ENCODE measurements at places on chromosomes 2 and 18.

DNA sequence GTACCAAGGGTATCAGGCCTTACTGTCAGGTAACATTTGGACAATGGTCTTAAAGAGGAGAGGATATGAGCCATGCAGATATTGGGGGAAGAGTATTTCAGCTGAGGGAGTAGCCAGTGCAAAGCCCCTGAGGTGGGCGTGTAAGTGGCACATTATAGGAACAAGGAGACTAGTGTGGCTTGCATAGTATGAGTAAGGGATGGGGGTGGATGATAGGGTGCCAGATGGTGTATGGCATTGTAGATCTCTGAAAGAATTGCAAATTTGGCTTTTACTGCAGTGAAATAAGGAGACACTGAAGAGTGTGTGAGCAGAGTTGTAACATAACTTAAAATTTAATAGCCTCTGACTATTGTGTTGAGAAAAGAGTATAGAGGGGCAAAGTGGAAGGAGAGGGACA lies 244.0 kb downstream of the PDE11A start:
- no peak overlapping the region for H3K27ac ChIP-seq
- no peak for DNase-seq
- H3K36me3 ChIP-seq = no peaks in the 10 kb centered on the region
- H3K4me3 ChIP-seq = no peak overlapping the region
- no peaks in the 10 kb centered on the region for H3K4me1 ChIP-seq

GRCh38 chr2:172739661-172740266 lies 4.1 kb downstream of the RAPGEF4 start:
- H3K27ac ChIP-seq = no peak overlapping the region
- H3K4me3 ChIP-seq = no peak overlapping the region
- DNase-seq = no peak

GRCh38 chr2:72140621-72140960 lies 7.1 kb downstream of the CYP26B1 start:
- H3K4me1 ChIP-seq = no peaks in the 10 kb centered on the region
- no peak overlapping the region for H3K4me3 ChIP-seq
- peaks cover 7% of the 10 kb centered on the region for H3K27me3 ChIP-seq
- no peaks in the 10 kb centered on the region for H3K36me3 ChIP-seq
- no peak overlapping the region for H3K27ac ChIP-seq

DNA sequence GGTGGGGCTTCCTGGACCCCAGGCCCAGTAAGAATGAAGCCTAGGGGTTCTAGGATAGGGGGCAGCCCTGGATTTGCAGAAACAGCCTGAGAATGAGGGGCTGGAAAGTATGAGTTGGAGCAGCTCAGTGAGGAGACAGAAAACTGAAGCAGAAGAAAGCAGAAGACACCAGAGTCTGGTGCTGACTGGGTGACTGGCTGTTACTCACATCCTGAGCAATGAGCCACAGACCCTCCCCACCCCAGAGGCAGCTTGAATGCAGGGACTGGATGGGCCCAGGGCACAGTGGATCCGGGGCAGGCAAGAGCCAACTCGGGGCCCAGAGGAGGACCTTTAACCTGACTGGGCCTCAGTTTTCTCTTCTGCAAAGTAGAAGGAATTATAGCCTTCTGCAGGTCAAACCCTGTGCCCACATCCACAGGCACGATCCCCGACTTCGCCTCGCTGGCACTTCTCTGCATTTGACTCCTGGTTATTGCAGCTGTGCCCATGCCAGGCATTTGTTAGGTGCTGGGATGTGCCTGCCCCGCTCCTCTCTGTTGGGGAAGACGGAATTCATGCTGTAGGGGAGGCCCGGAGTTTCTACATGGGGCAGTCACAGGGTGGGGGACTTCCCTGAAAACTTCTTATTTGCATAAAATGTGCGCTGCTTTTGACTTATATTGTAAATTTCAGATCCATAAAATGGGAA lies 8.5 kb downstream of the STEAP3 start:
- H3K27ac ChIP-seq = no peak overlapping the region
- no peaks in the 10 kb centered on the region for H3K27me3 ChIP-seq
- no peaks in the 10 kb centered on the region for H3K36me3 ChIP-seq
- H3K4me3 ChIP-seq = no peak overlapping the region
- no peaks in the 10 kb centered on the region for H3K4me1 ChIP-seq
- DNase-seq = no peak

DNA sequence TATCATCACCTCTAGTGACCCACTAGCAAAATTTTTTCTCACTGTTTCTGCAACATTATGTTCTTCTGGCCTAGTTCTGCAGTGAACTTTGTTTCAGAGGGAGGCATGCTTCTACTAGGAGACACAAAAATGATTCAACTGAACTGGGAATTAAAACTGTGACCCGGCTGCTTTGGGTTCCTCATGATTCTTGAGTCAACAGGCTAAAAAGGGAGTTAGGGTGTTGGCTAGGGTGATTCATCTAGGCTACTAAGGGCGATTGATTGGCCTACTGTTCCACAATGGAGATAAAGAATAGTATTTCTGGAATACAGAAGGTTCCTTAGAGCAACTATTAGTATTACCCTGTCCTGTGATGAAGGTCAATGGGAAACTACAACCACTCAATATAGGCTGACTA lies 179.5 kb downstream of the PPP1R1C start:
- H3K27me3 ChIP-seq = no peaks in the 10 kb centered on the region
- no peaks in the 10 kb centered on the region for H3K36me3 ChIP-seq
- H3K27ac ChIP-seq = no peak overlapping the region

GRCh38 chr2:215620528-215620927 lies 184.7 kb upstream of the FN1 start:
- no peaks in the 10 kb centered on the region for H3K27me3 ChIP-seq
- no peak overlapping the region for H3K4me3 ChIP-seq
- H3K4me1 ChIP-seq = no peaks in the 10 kb centered on the region
- no peak overlapping the region for H3K27ac ChIP-seq

- DNase-seq = peak; percentile 86
- H3K27ac ChIP-seq = no peak overlapping the region
- no peak overlapping the region for H3K4me3 ChIP-seq
- H3K36me3 ChIP-seq = no peaks in the 10 kb centered on the region
- H3K4me1 ChIP-seq = peaks cover 30% of the 10 kb centered on the region
These were observed 66.6 kb downstream of the SPTBN1 start for GRCh38 chr2:54522624-54523281.

DNA sequence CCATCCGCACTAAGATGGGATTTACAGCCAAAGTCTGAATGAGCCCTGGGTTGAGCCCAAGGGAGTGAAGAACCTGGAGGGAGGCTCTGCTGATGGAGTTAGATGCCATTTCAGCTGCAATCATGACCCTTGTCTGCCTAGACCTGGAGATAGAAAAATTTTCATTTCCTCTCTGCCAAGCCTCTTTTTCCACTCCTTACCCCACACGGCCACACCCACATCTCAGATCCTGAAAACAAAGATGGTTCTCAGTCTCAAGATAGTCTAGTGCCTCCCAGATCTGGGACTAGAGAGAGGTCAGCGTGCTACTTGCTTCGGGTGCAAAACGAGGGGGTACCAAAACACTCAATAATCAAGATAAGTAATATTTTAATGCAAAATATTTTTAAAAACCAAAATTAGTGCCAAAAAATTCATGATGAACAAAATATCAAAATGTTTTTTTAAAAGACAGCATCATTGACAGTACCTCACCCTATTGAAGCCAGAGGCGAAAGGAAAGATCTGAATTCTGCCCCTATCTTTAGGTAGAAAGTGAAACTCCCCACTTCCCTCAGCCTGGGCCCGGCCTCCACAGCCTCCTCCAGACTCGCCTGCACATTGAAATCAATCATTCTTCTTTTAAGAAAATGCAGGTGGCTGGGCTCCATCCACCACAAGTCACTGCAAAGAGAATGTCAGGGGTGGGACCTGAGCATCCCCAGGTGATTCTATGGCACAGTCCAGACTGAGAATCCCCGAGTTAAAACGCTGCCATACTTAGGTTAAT lies 57.8 kb upstream of the GPR45 start:
- peaks cover 14% of the 10 kb centered on the region for H3K4me1 ChIP-seq
- H3K4me3 ChIP-seq = no peak overlapping the region
- peak; percentile 64 for DNase-seq
- H3K36me3 ChIP-seq = no peaks in the 10 kb centered on the region
- no peaks in the 10 kb centered on the region for H3K27me3 ChIP-seq

DNA sequence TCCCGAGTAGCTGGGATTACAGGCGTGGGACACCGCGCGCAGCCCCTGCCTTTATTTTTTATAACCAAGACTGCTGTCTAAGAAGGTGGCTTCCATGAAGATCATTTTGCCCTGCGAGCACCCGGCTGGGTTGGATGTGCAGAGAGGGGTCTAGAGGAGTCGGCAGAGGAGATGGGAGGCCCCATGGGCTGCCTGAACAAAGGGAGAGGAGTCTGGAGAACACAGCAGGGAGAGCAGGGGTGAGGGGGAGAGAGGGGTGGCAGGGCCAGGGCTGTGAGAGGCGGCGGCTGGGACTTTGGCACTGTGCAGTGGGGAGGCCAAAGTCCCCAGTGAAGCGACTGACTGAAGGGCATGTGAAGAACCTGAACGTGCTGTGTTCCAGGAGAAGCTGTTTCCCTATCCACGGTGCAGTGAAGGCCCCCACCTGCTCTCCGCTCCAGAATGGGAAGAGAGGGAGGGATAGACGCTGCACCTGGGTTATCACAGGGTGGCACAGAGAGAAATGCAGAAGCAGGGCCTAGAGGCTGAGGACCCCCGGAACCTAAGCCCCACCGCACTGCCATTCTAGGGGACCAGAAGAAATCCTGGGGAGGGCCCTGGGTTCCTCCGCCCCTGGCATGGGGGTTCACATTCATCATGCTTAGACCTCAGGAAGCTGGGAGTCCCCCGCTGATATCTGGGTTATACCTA lies 24.8 kb upstream of the FOSL2 start:
- no peak for DNase-seq
- no peak overlapping the region for H3K27ac ChIP-seq
- no peaks in the 10 kb centered on the region for H3K36me3 ChIP-seq
- no peaks in the 10 kb centered on the region for H3K4me1 ChIP-seq
- no peak overlapping the region for H3K4me3 ChIP-seq
- no peaks in the 10 kb centered on the region for H3K27me3 ChIP-seq

DNA sequence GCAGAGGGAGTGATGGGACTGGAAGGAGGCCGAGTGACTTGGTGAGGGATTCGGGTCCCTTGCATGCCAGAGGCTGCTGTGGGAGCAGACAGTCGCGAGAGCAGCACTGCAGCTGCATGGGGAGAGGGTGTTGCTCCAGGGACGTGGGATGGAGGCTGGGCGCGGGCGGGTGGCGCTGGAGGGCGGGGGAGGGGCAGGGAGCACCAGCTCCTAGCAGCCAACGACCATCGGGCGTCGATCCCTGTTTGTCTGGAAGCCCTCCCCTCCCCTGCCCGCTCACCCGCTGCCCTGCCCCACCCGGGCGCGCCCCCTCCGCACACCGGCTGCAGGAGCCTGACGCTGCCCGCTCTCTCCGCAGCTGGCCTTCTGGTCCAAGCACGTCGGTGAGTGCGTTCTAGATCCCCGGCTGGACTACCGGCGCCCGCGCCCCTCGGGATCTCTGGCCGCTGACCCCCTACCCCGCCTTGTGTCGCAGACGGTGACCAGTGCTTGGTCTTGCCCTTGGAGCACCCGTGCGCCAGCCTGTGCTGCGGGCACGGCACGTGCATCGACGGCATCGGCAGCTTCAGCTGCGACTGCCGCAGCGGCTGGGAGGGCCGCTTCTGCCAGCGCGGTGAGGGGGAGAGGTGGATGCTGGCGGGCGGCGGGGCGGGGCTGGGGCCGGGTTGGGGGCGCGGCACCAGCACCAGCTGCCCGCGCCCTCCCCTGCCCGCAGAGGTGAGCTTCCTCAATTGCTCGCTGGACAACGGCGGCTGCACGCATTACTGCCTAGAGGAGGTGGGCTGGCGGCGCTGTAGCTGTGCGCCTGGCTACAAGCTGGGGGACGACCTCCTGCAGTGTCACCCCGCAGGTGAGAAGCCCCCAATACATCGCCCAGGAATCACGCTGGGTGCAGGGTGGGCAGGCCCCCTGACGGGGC lies 4.6 kb downstream of the PROC start:
- DNase-seq = no peak
- H3K4me1 ChIP-seq = no peaks in the 10 kb centered on the region
- H3K36me3 ChIP-seq = no peaks in the 10 kb centered on the region
- no peak overlapping the region for H3K4me3 ChIP-seq
- no peak overlapping the region for H3K27ac ChIP-seq
- H3K27me3 ChIP-seq = peaks cover 5% of the 10 kb centered on the region

GRCh38 chr2:40480073-40480472 lies 28.2 kb upstream of the SLC8A1 start:
- H3K27ac ChIP-seq = no peak overlapping the region
- H3K36me3 ChIP-seq = no peaks in the 10 kb centered on the region
- H3K27me3 ChIP-seq = no peaks in the 10 kb centered on the region

- no peak overlapping the region for H3K27ac ChIP-seq
- no peaks in the 10 kb centered on the region for H3K27me3 ChIP-seq
- H3K4me1 ChIP-seq = no peaks in the 10 kb centered on the region
- H3K4me3 ChIP-seq = no peak overlapping the region
- no peaks in the 10 kb centered on the region for H3K36me3 ChIP-seq
- no peak for DNase-seq
These were observed 279.8 kb downstream of the NAPG start for GRCh38 chr18:10805587-10806118.

DNA sequence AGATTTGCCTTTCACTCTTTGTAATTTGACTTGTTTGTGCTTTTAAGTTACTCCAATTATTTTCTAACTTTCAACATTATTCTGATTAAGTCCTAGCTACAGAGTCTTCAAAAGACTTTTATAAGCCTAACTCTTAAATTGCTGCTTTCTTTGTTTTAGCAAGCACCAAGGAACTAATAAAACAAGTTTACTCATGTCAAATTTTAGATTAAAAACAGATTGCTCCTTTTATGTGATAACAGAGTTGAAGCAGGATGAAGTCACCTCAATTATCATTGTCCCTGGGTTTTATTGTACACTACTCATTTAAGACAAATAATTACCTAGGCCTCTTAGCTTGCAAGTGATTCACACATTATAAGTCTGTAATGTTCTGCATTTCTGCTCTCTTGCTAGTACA lies 678.4 kb downstream of the ERBB4 start:
- H3K27me3 ChIP-seq = no peaks in the 10 kb centered on the region
- no peak overlapping the region for H3K4me3 ChIP-seq
- no peaks in the 10 kb centered on the region for H3K36me3 ChIP-seq
- no peak overlapping the region for H3K27ac ChIP-seq
- H3K4me1 ChIP-seq = no peaks in the 10 kb centered on the region
- DNase-seq = no peak

DNA sequence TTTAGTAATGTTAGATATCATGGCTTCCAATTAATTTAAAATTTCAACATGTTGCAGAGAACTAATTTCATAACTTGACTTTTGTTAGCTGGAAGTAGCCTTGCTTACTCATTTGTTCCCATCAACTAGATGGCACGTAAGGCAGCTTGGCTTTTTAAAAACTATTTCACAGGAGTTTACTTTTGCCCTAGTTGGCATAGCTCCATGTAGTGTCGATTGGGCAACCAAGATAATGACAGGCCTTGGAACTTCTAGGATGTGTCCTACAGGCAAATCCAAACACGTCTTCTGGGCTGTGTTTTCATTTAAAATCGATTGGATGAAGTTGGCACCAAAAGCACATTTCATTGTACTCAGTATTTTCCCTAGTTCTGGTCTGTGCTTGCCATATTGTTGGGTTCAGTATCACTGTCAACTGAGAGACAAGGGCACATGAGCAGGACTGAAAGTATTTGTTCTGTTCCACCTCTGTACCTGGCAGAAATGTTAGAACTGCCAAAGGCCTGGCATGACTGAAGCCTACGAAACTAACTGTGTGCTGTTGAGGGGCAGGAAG lies 29.4 kb downstream of the HADHB start:
- H3K36me3 ChIP-seq = no peaks in the 10 kb centered on the region
- H3K4me3 ChIP-seq = no peak overlapping the region
- H3K27me3 ChIP-seq = no peaks in the 10 kb centered on the region
- DNase-seq = no peak
